Caudate nucleus (tissue), 63 donors: ENCODE measurements at places on chromosomes 5 and 9.

- DNase-seq = peak; percentile 52
Measured at GRCh38 chr9:136342181-136343120, 15.1 kb downstream of the GPSM1 start.

DNA sequence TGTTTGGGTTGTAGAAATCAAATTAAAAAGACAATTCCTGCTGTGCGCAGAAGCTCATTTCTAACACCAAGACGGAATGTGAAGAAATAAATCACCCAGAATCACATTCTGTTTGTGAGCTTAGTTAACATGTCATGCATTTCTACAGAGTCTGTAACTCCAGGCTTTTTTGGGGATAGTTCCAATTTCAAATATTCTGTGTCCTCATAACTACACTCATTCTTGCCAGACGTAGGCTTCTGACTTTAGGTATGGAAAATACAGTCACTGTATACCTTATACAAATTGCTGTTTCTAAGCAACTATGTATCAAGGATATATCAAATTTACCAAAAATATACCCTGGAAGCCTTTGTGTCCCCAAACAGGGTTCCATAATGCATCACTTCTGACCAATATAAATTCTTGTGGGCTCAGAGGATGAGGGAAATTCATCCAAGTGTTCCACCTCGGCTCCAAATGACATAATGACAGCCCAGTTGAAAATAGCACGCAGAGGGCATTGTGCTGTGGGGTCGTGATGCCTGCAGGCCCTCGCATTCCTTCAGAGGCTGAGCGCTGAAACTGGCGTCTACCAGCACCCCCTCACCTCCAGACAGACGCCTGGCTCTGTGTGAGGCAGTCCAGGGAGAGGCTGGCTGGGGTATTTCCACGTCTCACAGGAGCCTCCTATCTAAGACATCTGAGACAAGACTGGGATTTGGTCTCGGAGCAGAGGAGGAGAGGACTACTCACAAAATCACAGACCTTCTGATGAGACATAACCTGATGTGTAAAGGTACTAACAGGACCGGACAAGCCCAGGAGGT lies 79.8 kb downstream of the KLF4 start:
- no peak for DNase-seq

DNA sequence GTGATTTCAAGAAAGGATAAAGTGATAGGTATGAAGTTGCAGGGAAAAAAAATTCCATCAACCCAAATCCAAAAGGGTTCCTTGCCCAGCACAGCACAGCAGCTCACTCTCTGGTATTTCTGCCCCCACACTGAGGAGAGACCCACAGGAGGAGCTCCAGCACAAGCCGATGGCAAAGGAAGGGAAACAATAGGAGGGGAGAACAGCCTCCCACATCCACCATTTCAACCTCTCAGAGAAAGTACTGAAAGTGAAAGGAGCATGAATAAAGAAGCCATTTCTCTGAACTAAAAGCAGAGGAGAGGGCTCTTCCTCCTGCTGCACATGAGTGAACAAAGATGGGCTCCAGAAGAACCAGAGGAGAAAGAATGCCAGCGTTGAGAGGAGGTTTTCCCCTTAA lies 54.9 kb upstream of the ZSWIM6 start:
- DNase-seq = no peak

DNA sequence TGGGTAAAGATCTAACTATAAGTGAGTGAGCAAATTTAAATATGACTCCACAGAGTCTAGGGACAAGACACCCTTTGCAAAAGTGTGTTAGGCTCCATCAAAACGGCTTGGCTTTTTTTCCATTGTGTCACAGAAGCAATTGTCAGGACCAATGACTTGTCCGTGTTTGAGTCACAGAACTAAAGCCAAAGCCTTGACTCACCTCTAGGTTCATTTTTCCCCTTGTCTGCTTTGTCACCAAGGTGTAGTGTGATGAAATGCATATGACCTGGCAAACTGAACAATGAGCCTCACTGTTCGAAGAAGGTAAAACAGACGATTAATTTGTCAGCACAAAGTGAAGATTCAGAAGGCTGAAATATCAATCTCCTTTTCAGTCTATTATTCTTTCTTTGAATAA lies 331.0 kb downstream of the GLIS3 start:
- DNase-seq = no peak

DNA sequence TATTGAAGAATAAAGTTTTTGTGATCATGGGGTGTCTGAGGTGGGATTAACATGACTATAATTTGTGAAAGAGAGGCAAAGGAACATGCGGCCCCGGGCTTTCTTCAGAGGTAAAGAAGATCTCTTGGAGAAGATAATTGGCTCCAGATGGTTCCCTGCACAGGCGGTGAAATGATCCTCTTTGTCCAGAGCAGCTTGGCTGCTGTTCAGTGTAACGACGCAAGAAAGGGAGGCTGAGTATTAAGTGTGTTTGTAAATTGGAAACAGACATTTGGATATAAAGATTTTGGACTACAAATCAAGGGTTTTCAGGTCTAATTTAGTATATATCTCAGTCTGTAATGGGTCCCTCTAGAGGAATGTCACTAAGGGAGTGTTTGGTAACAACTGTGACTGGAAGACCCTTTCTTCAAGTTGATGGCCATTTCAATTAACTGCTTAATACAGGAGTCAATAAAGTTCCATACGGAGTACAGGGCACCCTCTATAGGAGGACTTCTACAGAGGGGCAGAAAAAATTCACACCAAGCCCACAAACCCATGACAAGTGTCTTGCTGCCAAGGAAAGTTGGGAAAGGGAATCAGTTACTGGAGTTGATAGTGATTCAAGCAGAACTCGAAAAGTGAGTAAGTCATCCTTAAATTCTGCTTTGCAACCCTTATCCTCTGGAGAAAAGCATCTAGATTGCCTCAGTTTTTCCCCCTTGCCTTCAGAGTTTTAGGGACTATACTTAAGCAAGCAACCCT lies 4.1 kb downstream of the EQTN start:
- no peak for DNase-seq

- DNase-seq = no peak
Measured at GRCh38 chr5:123482258-123482657, 29.7 kb upstream of the CSNK1G3 start.

- no peak for DNase-seq
Measured at GRCh38 chr9:137286975-137287383, 9.5 kb downstream of the TOR4A start.

DNA sequence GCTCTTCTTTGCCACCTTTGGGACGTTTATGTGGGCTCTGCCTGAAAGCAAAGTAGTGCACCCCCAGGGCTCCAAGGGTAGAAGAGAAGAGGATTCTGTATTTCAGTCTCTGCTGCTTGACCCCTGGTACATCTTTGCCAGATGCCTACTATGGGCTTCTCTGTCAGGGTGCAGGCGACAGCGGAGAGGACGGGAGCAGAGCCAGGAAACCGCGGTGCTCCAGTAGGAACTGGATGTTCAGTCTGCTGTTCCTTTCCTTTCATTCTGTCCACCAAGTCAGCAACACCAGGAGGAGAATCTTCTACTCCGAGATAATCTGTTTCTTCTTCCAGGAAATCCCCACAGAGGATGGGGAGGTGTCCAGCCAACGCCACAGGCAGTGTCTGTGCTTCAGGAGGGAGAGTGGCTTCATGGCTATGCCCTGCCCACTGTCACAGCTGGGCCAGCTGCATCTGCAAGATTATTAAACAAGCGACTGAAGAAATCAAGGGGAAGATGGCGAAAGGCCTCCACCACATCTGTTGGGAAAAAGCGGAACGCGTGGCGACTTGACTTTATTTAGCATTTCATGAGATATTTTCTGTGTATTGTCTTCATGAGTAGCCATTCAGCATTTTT lies 398.3 kb downstream of the IRX1 start:
- no peak for DNase-seq

GRCh38 chr9:37342895-37343294 lies 79.6 kb upstream of the GRHPR start:
- DNase-seq = no peak

GRCh38 chr5:98470747-98471146 lies 302.7 kb upstream of the RGMB start:
- DNase-seq = no peak

DNA sequence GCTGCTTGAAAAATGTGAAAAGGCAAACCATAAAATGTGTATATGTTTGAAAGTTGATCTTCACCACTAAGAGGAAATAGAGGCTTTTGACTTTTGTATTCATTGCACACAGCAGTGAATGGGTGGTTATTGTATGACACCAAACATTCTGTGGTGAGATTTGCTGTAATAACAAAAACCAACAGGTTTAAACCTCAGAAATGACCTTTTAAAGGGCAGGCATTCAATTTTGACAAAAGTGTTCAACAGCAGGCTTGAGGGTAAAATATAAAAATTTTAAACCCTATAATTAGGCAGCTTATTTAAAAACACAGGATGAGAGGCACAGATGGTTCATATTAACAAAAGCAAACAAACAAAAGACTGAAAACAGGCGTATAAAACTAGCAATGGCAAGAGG lies 128.1 kb upstream of the NUDT12 start:
- DNase-seq = no peak

GRCh38 chr9:94973451-94973941 lies 247.0 kb downstream of the AOPEP start:
- DNase-seq = no peak

DNA sequence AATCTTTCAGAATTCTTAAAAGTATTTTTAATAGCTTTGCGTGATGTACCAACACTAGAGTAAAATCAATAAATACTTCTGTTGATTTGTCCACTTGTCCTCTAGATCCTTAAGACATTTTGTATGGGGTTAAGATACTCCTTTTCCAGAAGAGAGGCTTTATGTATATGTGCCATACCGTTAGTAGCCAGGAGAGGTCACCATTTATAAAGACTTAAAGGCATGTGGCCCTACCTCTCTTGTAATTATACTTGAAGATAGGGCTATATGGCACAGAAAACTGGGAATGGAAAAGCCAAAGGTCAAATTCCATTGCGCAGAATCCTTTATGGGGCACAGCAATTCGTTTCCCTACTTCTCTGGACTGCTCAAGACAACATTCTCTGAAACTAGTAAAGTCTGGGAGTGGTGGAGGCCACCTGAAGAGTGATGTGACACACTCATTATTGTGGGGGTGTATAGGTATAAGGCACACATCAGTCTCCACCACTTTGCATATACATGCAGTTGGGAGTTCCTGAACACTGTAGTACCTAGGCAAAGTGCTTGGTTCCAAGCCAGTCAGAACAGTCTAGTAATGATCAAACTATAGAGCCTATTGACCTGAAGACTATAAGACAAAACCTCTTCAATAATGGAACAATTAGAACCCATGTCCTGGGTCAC lies 140.1 kb upstream of the FBXL17 start:
- no peak for DNase-seq

- no peak for DNase-seq
Measured at GRCh38 chr9:23821375-23822181, 4.5 kb downstream of the ELAVL2 start.

DNA sequence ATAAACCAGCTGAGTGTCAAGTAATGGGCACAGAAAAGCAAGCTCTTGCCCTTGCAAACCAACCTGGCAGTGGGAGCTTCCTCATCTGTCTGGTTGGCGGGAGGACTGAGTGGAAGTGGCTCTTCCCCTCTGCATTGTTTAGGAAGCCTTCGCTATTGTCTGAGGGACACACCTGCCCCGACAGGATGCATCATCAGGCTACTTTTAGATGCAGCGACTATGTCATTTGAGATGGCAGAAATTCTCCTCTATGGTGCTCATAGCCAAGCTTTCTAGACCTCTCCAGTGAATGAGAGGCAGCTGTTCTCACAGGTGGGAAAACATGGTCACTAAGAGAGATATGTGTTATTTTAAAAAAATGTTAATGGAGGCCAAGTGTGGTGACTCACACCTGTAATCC lies 104.0 kb downstream of the DOCK8 start:
- DNase-seq = no peak

DNA sequence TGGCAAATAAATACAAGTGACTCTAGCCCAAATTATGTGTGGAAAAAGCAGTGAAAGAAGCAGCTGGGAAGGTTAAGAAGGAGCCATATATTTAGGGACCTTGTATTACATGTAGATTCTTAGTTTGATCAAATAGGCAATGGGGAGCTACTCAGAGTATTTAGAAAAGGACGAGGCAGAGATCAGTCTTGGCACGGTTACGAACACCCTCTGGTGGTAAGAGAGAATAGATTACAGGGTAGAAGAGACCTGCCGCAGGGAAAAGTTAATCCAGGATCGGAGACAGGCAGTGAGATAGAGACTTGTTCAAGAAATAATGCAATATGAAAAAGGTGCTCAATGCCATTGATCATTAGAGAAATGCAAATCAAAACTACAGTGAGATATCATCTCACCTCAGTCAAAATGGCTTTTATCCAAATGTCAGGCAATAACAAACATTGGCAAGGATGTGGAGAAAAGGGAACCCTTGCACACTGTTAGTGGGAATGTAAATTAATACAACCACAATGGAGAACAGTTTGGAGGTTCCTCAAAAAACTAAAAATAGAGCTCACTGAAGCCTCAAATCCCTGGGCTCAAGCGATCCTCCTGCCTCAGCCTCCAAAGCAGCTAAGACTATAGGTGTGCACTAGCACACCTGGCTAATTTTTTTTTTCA lies 12.0 kb downstream of the INIP start:
- no peak for DNase-seq

DNA sequence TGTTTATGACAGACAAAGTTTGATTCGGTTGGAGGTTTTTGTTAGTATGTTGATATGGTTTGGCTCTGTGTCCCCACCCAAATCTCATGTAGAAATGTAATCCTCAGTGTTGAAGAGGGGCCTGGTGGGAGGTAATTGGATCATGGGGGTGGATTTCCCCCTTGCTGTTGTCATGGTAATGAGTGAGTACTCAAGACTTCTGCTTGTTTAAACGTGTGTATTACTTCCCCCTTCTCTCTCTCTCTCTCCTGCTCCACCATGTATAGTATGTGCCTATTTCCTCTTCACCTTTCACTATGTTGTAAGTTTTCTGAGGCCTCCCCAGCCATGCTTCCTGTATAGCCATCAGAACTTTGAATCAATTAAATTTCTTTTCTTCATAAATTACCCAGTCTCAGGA lies 415.1 kb downstream of the HCN1 start:
- DNase-seq = no peak

GRCh38 chr9:77748214-77748772 lies 100.2 kb upstream of the GNA14 start:
- DNase-seq = no peak

- no peak for DNase-seq
Measured at GRCh38 chr5:153517241-153517611, 26.8 kb downstream of the GRIA1 start.

- no peak for DNase-seq
Measured at GRCh38 chr5:158470764-158471534, 612.0 kb upstream of the CLINT1 start.

DNA sequence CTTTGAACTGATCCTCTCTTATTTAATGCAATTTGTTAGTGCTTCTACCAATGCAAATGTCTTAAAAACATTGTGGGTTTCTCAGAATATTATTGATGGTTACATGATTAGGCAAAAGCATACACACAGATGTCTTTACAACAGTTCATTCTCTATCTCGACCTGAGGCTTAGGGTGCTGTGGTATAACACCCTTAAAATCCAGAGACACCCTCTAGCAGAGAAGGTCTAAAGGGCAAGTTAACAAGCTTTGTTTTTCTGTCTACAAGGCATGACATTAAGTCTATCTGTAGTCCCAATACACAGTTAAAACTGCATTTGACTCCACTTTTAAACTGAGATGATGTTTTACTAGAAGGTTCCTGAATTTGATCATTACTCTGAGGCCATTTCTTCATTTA lies 518.7 kb upstream of the MEF2C start:
- no peak for DNase-seq
